Activated naive CD4-positive, alpha-beta T cell treated with anti-CD3 and anti-CD28 coated beads, Interleukin-2, amount 50 U/mL, for 16 hours (primary cell): ENCODE measurements at places on chromosomes 2 and 18.

DNA sequence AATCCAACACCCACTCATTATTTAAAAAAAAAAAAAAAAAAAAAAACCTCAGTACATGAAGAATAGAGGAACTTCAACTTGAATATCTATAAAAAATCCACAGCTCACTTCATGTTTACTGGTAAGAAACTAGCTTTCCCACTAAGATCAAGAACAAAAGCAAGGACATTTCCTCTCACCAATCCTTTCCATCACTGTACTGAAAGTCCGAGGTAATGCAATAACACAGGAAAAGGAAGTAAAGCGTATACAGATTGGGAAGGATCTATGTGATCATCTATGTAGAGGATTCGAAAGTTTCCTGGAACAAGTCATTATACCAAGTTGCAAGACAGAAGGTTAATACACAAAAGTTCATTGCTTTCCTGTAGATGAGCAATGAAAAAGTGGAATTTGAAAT lies 63.2 kb downstream of the ROCK2 start:
- DNase-seq: no peak

- DNase-seq: no peak
Observed at GRCh38 chr18:317618-318017, 49.8 kb upstream of the THOC1 start.

DNA sequence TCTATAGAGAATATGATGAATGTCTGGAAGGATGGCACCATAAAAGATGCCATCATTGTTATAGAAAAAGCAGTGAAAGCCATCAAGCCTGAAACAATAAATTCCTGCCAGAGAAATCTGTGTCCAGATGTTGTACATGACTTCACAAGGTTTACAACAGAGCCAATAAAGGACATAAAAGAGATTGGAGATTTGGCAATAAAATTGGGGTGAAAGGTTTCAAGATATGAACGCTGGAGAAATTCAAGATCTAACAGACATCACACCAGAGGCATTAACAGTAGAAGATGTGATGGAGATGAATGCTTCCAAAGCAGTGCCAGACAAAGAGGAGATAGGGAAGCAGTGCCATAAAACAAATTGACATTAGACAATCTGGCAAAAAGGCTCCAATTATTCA lies 518.8 kb upstream of the ACVR2A start:
- DNase-seq: no peak

GRCh38 chr18:79634593-79635426 lies 44.8 kb upstream of the CTDP1 start:
- no peak for DNase-seq

- no peak for DNase-seq
Observed at GRCh38 chr2:96933305-96934181, 52.8 kb downstream of the FAM178B start.

DNA sequence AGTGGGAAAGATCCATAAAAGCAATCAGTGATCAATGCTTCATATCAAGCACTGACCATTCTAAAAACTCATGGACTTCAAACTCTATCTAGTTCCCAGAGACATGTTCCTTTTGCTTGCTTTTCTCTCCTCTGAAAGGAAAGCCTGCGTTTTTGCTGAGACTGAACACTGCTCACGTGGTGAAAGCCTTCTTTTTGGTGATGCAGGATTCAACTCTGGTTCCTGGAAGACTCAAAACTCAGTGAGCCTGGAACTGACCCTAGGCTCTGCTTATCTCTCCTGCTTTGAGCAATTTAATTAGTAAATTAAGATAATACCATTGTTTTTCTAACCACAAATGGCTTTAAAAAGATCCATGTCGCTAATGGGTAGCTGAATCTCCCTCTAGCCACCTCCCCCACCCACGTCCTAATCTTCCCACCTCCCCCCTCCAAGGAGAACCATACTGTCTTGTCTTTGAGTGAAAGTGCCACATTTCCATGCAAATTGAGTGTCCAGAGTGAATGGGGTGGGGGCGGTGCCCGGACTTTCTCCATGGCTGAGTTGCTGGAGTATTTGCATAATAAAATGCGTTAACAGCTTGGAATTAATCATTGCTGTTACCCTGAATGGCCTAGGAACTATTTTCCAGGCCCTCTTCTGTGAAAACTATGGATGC lies 130.5 kb downstream of the BCL11A start:
- no peak for DNase-seq

DNA sequence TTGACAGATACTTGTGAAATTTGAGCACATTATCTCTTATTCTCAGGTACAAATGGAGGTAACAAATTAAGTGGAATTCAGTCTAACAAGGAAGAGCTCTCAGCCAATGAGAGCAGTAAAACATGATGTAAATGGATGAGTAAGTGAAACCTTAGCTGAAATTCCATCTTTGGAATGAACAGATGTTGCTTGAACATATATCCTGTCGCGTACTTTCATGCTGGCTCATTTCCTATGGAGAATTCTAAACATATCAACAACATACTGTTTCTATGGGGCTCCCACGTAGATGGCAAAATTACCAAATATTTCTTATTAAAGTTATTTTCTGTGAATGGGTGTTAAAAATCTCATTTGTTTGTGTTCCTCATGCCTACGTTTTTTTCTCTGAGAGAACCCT lies 256.3 kb upstream of the LINC00305 start:
- no peak for DNase-seq
